ENCODE measurements at places on chromosomes 3 and 15. TPM values are rescaled to one million over a fixed set of nuclear protein-coding genes. Genes with fewer than 3 reads are reported as not detected.
A peak's percentile ranks its signal among the peaks of the same experiment; 100 is the strongest.

DNA sequence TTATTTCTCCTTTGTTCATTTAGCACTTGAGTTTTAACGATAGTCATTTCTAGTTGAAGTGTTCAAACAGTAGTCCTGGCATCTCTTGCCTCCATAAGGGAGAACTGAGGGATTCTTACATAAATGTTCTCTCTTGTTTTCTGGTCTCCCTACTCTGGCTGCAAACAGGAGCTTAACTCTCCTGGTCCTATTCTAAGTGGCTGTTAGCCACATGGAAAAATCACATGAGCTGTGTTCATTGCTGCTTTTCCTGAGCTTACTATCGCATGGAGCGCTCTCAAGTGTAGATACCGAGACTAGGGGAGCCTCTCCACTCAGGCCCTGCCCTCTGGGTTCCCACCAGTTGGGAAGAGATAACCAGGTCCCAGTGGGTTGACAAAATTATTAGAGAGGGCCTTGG is 403.1 kb upstream of the TPM1 start:
- H3K4me1 ChIP-seq, result no peaks in the 10 kb centered on the region
- no peak overlapping the region for H3K27ac ChIP-seq
- no peaks in the 10 kb centered on the region for H3K27me3 ChIP-seq

Gene CYP8B1
- total RNA-seq, result not detected

Gene PAQR5
- 0.96 TPM for total RNA-seq

DNA sequence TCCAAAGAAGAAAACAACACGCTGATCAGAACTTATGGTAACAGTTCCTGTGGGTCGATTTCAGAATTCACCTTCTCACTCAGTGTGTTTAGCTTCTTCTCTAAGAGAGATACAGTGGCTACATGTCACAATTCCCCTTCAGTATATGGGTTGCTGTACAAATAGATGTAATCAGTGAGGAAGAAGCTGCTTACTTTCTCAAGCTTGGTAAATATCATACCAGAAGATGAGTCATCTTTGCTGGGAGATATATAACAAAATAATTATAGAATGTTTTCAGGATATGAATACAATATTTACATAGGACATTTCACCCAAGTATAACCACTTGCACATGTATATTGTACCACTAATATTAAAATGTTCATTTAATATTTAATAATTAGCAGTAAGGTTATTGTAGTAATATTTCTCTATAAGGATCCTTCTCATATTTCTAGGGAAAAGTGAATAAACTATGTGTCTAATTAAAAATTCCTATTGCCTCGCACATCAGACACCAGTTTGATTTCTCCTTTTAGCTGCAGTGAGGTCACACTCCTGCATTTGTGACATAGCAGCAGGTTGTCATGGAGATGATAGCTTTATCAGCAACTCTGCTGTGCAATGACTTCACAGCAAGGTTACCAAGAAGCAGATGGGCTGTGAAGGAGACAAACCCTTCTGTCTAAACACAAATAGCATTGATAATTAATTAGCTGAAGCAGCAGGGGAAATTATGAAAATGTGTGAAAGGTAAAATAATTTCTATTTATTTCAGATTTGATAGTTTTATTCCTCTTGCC is 211.4 kb downstream of the TUSC7 start:
- H3K36me3 ChIP-seq, result no peaks in the 10 kb centered on the region
- H3K27me3 ChIP-seq, result no peaks in the 10 kb centered on the region
- H3K27ac ChIP-seq, result no peak overlapping the region
- no peaks in the 10 kb centered on the region for H3K4me1 ChIP-seq

- no peaks in the 10 kb centered on the region for H3K27me3 ChIP-seq
- no peak overlapping the region for H3K27ac ChIP-seq
- no peak overlapping the region for H3K4me3 ChIP-seq
- H3K4me1 ChIP-seq, result no peaks in the 10 kb centered on the region
These were observed 77.6 kb downstream of the EDEM1 start for GRCh38 chr3:5264896-5265770.

DNA sequence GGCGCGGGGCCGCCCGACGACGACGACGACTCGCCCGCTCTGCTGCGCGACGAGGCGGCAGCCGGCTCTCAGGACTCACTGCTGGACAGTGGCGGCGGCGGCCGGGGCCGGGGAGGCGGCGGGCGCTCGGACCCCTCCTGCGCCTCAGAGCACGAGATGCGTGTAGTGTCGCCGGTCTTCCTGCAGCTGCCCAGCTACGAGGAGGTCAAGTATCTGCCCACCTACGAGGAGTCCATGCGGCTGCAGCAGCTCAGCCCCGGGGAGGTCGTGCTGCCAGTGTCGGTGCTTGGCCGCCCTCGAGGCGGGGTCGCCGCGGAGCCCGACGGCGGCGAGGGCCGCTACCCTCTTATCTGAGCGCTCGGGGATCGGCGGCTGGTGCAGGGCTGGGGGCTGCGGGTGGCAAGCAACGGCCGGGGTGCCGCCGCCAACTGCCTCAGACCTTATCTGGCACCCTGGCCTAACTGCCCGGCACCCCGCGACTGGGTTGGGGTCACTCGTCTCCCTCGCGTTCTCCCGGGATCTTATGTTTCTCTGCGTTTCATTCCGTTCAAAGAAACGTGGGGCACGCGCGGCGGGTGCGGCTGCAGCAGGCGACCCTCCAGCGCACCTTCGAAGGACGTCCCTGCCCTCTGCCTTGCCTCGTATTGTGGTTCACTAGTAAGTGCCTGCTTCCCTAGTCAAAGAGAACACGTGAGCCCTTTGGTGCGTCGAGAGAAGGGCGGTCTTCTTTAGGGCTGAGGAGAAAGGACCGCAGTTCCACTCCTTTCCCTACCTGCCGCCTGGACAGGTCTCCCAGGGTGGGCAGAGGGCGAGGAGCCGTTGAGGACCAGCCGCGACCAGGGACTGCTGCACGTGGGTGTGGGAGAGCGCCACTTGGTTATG is 1.0 kb downstream of the C3orf80 start:
- DNase-seq, result no peak
- no peaks in the 10 kb centered on the region for H3K36me3 ChIP-seq

- H3K27me3 ChIP-seq, result no peaks in the 10 kb centered on the region
- no peaks in the 10 kb centered on the region for H3K4me1 ChIP-seq
- no peak overlapping the region for H3K27ac ChIP-seq
- no peak overlapping the region for H3K4me3 ChIP-seq
- no peak for DNase-seq
- no peaks in the 10 kb centered on the region for H3K36me3 ChIP-seq
These were observed 27.9 kb downstream of the FBN1 start for GRCh38 chr15:48617619-48618018.

GRCh38 chr3:119608405-119609000 is 10.8 kb downstream of the PLA1A start:
- H3K4me3 ChIP-seq, result no peak overlapping the region
- no peak for DNase-seq
- no peaks in the 10 kb centered on the region for H3K27me3 ChIP-seq
- H3K4me1 ChIP-seq, result no peaks in the 10 kb centered on the region
- no peak overlapping the region for H3K27ac ChIP-seq

- no peak overlapping the region for H3K27ac ChIP-seq
- DNase-seq, result no peak
- no peaks in the 10 kb centered on the region for H3K4me1 ChIP-seq
These were observed 56.9 kb downstream of the ROPN1B start for GRCh38 chr3:126025862-126026261.

GRCh38 chr3:69540706-69541581 is 155.1 kb upstream of the FRMD4B start:
- H3K27ac ChIP-seq, result peak overlapping the region; percentile 38
- no peaks in the 10 kb centered on the region for H3K4me1 ChIP-seq

GRCh38 chr3:42826141-42826540 is 16.9 kb downstream of the ACKR2 start:
- no peak overlapping the region for H3K4me3 ChIP-seq
- no peak for DNase-seq
- H3K36me3 ChIP-seq, result no peaks in the 10 kb centered on the region
- H3K4me1 ChIP-seq, result no peaks in the 10 kb centered on the region
- no peak overlapping the region for H3K27ac ChIP-seq

DNA sequence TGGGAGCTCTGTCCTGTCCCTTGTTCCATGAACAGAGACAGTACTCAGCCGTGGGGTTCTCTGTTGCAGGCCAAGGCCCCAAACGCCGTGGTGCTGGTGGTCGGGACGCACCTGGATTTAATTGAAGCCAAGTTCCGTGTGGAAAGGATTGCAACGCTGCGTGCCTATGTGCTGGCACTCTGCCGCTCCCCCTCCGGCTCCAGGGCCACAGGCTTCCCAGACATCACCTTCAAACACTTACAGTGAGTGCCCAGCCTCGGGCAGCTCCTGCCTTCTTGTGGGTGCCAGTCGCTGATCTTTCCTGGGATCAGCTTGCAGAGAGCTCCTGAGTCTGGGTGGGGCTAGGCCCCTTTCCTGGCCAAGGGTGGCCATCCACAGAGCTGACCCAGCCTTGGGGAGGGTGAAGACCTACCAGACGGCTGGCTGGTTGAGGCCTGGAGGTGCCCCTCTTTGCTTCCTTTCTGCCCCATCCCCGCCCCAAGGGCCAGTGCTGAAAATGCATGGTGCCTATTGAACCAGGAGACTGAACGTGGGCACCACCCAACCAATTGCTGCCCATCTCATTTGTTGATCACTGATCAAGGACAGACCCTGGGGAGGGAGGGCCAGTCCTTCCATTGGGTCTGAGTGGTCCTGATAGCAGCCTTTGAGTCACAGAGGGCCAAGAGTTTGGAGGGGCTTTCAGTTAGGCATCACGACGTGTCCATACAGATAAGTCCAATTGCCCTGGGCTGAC is 106.9 kb downstream of the LRRK1 start:
- no peak overlapping the region for H3K4me3 ChIP-seq
- H3K27me3 ChIP-seq, result no peaks in the 10 kb centered on the region
- DNase-seq, result no peak
- H3K27ac ChIP-seq, result no peak overlapping the region
- H3K36me3 ChIP-seq, result no peaks in the 10 kb centered on the region
- H3K4me1 ChIP-seq, result no peaks in the 10 kb centered on the region

GRCh38 chr15:99433757-99434450 is 131.9 kb upstream of the MEF2A start:
- peaks cover 4% of the 10 kb centered on the region for H3K4me1 ChIP-seq
- H3K27me3 ChIP-seq, result no peaks in the 10 kb centered on the region
- H3K27ac ChIP-seq, result no peak overlapping the region
- no peaks in the 10 kb centered on the region for H3K36me3 ChIP-seq
- DNase-seq, result no peak

- H3K36me3 ChIP-seq, result no peaks in the 10 kb centered on the region
- H3K27me3 ChIP-seq, result no peaks in the 10 kb centered on the region
- no peak for DNase-seq
- H3K27ac ChIP-seq, result no peak overlapping the region
- no peaks in the 10 kb centered on the region for H3K4me1 ChIP-seq
These were observed 41.1 kb upstream of the RASGRP1 start for GRCh38 chr15:38605744-38606143.

GRCh38 chr15:81740416-81740815 is 305.4 kb downstream of the MEX3B start:
- no peaks in the 10 kb centered on the region for H3K27me3 ChIP-seq
- H3K36me3 ChIP-seq, result no peaks in the 10 kb centered on the region
- H3K27ac ChIP-seq, result no peak overlapping the region
- no peak for DNase-seq
- H3K4me3 ChIP-seq, result no peak overlapping the region
- H3K4me1 ChIP-seq, result no peaks in the 10 kb centered on the region

- no peak for DNase-seq
- no peaks in the 10 kb centered on the region for H3K36me3 ChIP-seq
- H3K4me3 ChIP-seq, result no peak overlapping the region
- no peaks in the 10 kb centered on the region for H3K4me1 ChIP-seq
- H3K27me3 ChIP-seq, result no peaks in the 10 kb centered on the region
These were observed 28.7 kb downstream of the MORC1 start for GRCh38 chr3:109089265-109089664.

GRCh38 chr15:27046880-27047279 is 75.9 kb downstream of the GABRG3 start:
- no peak overlapping the region for H3K27ac ChIP-seq
- H3K4me1 ChIP-seq, result no peaks in the 10 kb centered on the region
- H3K27me3 ChIP-seq, result no peaks in the 10 kb centered on the region

- H3K27ac ChIP-seq, result no peak overlapping the region
- H3K4me3 ChIP-seq, result no peak overlapping the region
- H3K27me3 ChIP-seq, result no peaks in the 10 kb centered on the region
- no peaks in the 10 kb centered on the region for H3K4me1 ChIP-seq
These were observed 455.3 kb upstream of the NAALADL2 start for GRCh38 chr3:174403831-174404230.

DNA sequence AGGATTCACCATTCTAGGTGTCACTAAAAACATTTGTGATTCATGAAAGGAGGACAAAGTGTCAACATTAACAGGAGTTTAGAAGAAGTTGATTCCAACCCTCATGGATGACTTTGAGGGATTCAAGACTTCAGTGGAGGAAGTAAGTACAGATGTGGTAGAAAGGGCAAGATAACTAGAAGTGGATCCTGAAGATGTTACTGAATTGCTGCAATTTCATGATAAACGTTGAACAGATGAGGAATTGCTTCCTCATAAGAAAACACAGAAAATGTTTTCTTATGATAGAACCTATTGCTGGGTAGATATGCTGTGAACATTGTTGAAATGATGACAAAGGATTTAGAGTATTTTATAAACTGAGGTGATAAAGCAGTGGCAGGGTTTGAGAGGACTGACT is 23.5 kb upstream of the ATP2C1 start:
- no peak overlapping the region for H3K4me3 ChIP-seq
- DNase-seq, result no peak
- H3K27me3 ChIP-seq, result no peaks in the 10 kb centered on the region
- no peaks in the 10 kb centered on the region for H3K36me3 ChIP-seq
- no peaks in the 10 kb centered on the region for H3K4me1 ChIP-seq

GRCh38 chr3:185561958-185562357 is 9.6 kb upstream of the LIPH start:
- no peaks in the 10 kb centered on the region for H3K27me3 ChIP-seq
- peak; percentile 11 for DNase-seq
- no peaks in the 10 kb centered on the region for H3K4me1 ChIP-seq
- H3K27ac ChIP-seq, result no peak overlapping the region

- no peaks in the 10 kb centered on the region for H3K36me3 ChIP-seq
- DNase-seq, result no peak
- H3K4me3 ChIP-seq, result no peak overlapping the region
- no peaks in the 10 kb centered on the region for H3K4me1 ChIP-seq
- peak overlapping the region; percentile 38 for H3K27ac ChIP-seq
These were observed 24.9 kb upstream of the MYZAP start for GRCh38 chr15:57566834-57567233.

Gene NR2E3
- 2.9 TPM for total RNA-seq

- H3K4me1 ChIP-seq, result no peaks in the 10 kb centered on the region
- DNase-seq, result no peak
- H3K27ac ChIP-seq, result no peak overlapping the region
These were observed 20.9 kb downstream of the CD276 start for GRCh38 chr15:73704869-73705645.

DNA sequence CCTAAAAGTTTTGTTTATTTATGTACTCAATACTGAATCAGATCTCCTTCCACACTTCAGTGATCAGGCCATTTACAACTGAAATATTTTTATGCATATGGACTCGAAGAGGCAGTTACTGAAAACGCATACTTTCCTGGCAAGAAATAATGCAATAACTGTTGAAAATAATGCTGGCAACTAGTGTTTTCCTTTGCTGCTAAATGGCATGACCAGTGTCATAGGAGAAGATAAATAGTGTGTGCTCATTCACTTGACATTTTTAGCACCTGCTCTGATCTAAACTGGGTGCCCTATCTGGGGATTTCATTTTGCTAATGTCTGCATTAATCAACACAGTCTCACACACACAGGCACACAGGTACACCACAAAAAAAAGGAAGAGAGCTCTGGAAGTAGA is 695.2 kb downstream of the TUSC7 start:
- no peaks in the 10 kb centered on the region for H3K36me3 ChIP-seq
- no peak overlapping the region for H3K27ac ChIP-seq
- no peaks in the 10 kb centered on the region for H3K27me3 ChIP-seq
- no peaks in the 10 kb centered on the region for H3K4me1 ChIP-seq

Measured in breast epithelium (tissue), 4 donors.